ENCODE measurements at places on chromosomes 16 and 17. TPM values are rescaled to one million over a fixed set of nuclear protein-coding genes. Genes with fewer than 3 reads are reported as not detected.

Gene FBF1
- total RNA-seq = 14.0 TPM

Gene ADAP2
- total RNA-seq = 2.2 TPM

Gene EEF2KMT
- 25.8 TPM for total RNA-seq

Gene KRTAP9-6
- not detected for total RNA-seq

Gene STAT5A
- 1.7 TPM for total RNA-seq

Gene NACA2
- total RNA-seq = not detected

Gene HIC1
- 0.59 TPM for total RNA-seq

Gene SLFN12
- total RNA-seq = 6.3 TPM

Gene UNC13D
- 7.6 TPM for total RNA-seq

Gene TEDC2
- total RNA-seq = 6.9 TPM

Gene FA2H
- total RNA-seq = not detected

Gene C16orf46
- total RNA-seq = 3.8 TPM

Gene KCNJ12
- total RNA-seq = 0.05 TPM

Gene COG4
- total RNA-seq = 62.2 TPM

Gene CNGB1
- total RNA-seq = not detected

Gene LCAT
- 35.3 TPM for total RNA-seq

Gene MYCBPAP
- total RNA-seq = 0.19 TPM

Gene CNP
- 46.2 TPM for total RNA-seq

All from MCF 10A (cell line).